ENCODE measurements at places on chromosomes 2 and 18.

DNA sequence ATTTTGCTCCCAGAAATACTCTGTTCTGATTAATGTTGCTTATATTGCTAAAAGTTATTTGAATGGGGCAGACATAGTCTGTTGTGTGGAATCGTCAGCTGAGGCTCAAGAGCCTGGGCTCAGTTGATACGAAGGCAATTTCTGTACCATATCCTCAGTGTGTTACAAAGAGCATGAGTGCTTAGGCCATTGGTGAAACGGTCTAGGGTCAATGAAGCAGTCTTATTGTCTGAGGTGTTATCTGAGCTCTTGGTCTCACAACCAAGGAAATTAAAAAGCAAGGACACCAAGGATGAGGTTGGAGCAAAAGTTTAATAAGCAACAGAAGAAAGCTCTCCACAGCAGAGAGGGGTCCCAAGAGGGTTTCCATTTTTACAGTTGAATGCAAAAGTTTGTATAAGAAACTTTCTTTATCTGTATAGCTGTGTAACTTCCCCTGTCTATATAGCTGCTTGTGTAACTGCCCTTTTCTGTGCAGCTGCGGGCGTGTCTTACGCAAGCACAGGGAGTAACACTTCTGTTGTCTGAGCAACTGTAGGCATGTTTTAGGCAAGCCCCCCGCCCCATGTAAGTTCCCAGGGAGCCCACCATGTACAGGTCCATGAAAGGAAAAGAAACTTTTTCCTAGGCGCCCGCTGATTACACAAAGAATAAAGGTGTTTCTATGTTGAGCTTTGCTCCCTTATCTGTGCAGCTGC lies 40.6 kb upstream of the DSC1 start:
- no peak for DNase-seq

GRCh38 chr18:25240420-25240770 lies 111.6 kb downstream of the ZNF521 start:
- DNase-seq, result no peak

- DNase-seq, result no peak
Measured at GRCh38 chr2:231936491-231936890, 10.3 kb upstream of the NPPC start.

DNA sequence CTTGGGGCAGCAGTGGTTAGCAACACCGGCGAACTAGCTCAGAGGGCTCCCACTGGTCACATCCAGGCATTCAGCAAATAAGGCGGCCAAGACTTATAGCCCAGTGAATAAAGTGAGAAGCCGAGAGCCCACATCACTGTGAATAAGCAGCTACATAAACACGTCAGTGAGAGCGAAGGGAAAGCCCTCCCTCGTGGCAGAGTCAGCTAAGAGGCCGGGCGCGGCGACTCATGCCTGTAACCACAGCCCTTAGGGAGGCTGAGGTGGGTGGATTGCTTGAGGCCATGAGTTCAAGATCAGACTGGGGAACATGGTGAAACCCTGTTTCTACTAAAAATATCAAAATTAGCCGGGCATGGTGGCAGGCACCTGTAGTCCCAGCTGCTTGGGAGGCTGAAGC lies 5.2 kb downstream of the D2HGDH start:
- no peak for DNase-seq

Data from muscle of back (tissue), 13 donors.